ENCODE measurements at places on chromosomes 11 and 22.

GRCh38 chr11:65130631-65131416 lies 3.5 kb downstream of the SYVN1 start:
- no peak for DNase-seq

GRCh38 chr11:62444835-62445234 lies 26.0 kb downstream of the SCGB1A1 start:
- DNase-seq: no peak

DNA sequence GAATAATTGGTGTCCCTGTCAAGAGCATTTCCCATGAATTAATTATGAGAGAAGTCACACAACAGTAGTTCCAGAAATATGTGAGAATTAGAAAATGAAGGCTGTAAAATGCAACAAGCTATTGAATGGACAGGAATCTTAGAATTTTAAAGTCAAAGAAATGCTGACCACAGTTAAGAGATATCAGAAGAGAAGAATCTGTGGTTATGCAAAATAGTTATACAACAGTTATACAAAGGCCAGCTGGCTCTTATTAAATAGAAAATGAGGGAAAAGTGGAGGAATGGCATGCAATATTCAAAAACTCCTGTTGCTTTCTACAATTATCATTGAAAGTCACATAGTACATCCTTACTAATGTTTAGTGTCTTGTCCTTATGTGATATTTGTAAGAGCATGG lies 27.4 kb downstream of the CASP12 start:
- DNase-seq: no peak

- no peak for DNase-seq
Measured at GRCh38 chr11:127574478-127574877, 573.9 kb upstream of the KIRREL3 start.

- DNase-seq: no peak
Measured at GRCh38 chr22:44171561-44171960, 9.2 kb upstream of the PARVG start.

- no peak for DNase-seq
Measured at GRCh38 chr11:10005955-10006525, 288.0 kb downstream of the SBF2 start.

GRCh38 chr11:66326261-66327111 lies 9.6 kb upstream of the CD248 start:
- DNase-seq: no peak
